ENCODE measurements at places on chromosomes 6 and 20. TPM values are rescaled to one million over a fixed set of nuclear protein-coding genes. Genes with fewer than 3 reads are reported as not detected.
A peak's percentile ranks its signal among the peaks of the same experiment; 100 is the strongest.

Gene TBXT
- total RNA-seq, result not detected

Gene RAB32
- not detected for total RNA-seq

Gene HEY2
- total RNA-seq, result not detected

Gene BPIFB2
- total RNA-seq, result 0.15 TPM

Gene LST1
- 0.69 TPM for total RNA-seq

Gene TMEM242
- total RNA-seq, result 11.6 TPM

Gene HDAC2
- total RNA-seq, result 153 TPM

Gene GPRC6A
- not detected for total RNA-seq

Gene MAS1
- total RNA-seq, result not detected

Gene ELOVL5
- total RNA-seq, result 85.3 TPM

Gene GNMT
- 0.57 TPM for total RNA-seq

Gene BNIP5
- total RNA-seq, result not detected

Gene OTOR
- total RNA-seq, result not detected

Gene HLA-DQA2
- total RNA-seq, result not detected

Gene C6orf52
- total RNA-seq, result 3.9 TPM

Gene NFATC2
- total RNA-seq, result 5.0 TPM

GRCh38 chr6:31736021-31736767 is at the start of gene CLIC1:
TSS of gene CLIC1 (minus strand) at chr6:31736530. CDS start at chr6:31736300, 230 bp downstream.
- DNase-seq, result no peak

DNA sequence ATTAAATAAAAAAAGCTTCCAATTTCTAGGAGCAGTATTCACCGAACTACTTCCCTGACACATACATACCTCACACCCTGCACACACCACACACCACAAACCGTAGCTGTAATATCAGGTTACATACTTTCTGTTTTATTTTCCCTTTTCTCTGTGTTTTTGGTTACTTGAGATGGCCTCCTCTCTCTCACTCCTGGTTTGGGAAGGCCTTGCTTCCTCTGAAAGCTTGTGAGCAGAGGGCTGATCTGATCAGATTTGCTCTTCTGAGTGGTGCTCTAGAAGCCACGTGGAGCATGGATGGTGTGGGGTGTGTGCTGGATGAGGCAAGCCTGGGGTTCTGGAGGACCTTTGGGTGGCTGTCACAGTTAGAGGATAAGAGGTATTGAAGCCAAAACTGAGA is 20.9 kb downstream of the UTRN start:
- no peak for DNase-seq

GRCh38 chr6:156183678-156184077 is 593.5 kb upstream of the ARID1B start:
- no peak for DNase-seq

DNA sequence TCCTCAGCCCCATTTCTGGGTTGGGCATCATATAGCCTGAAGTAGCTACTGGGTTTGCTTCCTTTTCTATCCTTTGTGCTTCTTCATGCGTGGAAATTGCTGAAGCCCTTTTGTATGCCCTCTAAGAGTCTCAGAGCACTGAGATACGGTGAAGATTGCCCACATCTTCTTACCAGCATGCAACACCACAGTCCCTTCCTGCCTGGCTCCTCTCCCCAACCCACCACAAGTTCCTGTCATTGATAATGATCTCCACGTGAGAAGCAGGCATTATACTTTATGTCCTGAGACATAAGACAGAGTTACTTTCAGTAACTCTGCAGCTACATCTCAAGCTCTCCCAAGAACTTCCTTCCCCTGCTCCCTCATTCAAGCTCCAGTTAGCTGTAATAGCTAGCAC is 15.8 kb upstream of the PLCB4 start:
- no peak for DNase-seq

DNA sequence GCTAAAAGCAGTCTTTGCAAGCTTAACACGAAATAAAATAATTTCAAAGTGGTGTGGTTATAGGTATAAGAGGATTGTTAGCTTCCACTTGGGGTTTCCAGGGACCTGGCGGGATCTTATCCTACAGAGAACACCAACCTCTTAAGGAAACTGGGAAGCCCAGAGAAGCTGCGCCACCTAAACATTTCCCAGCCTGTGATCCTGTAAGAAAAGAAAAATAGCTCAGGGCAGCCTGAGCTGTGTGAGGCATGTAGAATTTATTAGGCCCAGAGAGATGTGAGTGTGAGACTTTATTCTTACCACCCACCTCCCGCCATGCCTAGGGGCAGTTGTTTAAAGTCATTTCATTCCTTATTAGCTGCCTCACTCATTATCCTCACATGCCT is 54.1 kb downstream of the CCN2 start:
- no peak for DNase-seq

DNA sequence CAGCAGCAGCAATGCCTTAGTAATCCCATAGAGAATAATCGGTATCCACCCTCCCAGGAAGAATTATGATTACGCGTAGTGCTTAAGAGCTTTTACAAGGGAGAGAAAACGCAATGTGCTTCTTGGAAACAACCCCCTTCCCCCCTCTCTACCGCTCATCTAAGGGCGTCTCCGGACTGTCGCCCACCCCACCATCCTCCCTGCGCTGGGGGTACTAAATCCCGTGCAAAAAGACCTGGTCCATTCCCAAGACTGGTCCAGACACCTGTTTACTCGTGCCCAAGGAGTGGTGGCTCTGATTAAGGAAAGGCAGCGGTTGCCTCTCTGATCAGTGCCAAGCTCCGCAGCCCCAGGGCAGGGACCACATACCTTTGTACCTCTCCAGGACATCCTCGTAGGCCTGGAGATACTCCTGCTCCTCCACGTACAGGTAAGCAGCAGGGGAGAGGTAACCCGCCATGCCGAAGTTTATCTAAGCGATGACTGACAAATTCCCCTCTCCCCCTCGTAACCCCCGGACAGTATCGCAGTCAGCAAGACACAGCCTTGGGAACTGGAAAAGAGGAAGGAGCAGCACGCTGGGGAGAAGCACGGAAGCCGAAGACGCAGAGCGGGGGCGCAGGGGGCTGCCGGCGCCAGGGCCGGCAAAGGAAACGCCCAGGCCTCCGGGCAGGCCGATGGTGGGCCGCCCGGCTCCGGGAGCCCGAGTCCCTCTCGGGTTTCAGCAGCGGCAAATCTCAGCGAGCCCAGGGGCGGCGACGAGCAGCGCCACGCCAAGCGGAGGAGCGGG is 112.0 kb upstream of the BEND6 start:
- no peak for DNase-seq

DNA sequence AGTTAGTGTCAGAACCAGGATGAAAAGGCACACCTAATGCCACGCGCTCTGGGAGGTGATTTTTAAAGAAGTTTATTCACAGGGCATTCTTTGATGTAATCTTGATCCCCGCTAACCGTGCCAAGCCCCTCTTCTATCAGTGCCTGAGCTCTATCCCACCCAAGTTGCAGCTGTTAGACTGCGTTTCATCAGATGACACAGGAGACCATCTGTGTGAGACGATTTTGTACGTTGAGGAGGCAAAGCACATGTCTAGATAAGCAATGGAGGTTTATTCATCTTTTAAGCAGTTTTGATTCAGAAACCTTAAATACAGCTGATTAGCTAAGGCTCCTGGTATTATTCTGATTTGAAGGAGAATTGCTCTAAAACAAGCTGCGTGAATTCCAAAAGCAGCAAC is 18.6 kb downstream of the RNASET2 start:
- no peak for DNase-seq

GRCh38 chr6:3841711-3842565 is 7.2 kb upstream of the FAM50B start:
- no peak for DNase-seq

- DNase-seq, result no peak
These were observed 223.1 kb upstream of the AGPAT4 start for GRCh38 chr6:161496941-161497340.

DNA sequence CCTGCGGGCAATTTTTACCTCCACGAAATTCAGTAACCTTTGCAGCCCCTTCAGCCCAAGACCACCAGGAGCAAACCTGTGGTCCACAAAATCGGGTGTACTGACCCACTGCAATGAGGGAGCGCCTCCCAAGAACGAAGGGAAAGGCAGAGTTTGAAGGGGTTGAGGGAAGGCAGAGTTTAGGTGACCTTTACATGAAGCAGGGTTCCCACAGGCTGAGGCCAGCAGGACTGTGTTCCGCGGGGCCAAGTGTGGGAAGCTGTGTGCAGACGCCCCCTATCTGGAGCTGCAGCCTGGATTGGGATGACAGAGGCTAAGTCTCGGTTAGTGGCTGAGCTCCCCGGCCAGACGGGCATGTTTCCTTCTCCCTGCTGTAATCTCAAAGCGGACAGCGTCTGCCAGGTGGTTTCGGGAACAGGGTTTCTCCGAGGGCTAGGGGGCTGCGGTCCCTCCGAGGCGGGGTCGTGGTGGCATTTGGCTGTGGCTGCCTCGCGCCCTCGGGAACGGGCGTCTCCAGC is 826 bp upstream of the PYGB start:
- peak; percentile 37 for DNase-seq

DNA sequence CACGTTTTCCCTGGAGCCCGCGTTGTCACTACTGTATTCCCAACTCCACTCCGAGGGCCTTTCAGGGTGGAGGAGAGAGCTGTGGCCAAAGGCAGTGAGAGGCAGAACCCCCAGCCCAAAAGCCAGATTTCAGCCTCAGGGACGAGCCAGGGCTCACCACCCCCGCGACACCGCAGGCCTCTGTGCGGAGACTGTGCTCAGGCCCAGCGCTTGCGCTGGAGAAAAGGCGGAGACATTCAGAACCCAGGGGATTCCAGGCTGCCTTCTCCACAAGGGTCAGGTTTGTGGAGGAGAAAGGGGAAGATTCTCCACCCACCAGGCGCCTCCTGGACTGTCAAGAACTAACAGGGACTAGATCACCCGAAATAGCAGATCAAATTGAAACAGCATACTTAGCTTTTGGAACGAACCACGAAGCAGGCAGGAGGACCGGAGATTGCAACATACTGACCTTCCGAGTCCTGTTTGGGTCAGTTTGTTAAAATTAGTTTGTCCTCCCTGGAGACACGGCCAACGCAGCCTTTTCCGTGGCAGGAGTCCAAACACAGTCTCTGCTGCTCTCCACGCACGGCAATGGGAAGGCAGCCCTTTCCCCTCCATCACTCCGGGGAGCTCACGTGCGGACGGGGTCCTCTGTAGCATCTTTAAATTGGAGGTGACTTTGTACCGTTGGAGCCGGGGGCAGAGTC is 14.4 kb downstream of the DLL1 start:
- no peak for DNase-seq

DNA sequence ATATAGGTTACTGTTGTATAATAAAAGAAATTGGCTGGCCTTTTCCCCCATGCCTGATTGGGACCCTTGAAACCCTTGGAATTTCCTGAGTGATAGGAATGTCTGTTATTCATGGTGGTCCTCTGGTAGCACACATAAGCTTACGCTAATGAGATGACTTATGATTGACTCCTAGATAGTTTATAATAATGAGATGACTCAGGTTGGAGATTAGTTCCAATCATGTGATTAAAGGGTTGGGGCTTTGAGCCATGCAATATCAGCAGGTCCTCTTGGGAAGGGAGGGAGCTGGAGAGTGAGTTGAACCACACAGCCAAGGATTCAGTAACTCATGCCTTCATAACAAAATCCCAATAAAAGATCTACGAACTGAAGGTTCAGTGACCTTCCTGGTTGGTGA is 407.6 kb upstream of the MANEA start:
- DNase-seq, result no peak

DNA sequence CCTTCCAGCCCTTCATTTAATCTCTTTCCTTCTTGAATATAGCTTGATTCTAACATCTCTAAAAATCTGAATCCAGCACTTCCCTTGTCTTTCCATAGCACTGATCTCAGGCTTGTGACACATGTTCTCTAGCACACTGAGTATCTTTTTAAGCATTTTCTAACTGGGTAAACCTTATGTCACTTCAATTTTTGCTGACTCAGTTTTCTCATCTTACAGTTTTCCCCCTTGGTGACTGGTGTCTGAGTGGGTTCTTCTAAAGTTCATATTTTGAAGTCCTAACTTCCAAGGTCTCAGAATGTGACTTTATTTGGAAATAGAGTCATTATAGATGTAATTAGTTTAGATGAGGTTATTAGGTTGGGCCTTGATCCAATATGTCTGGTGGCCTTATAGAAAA is 153.9 kb downstream of the PAK5 start:
- no peak for DNase-seq

- DNase-seq, result no peak
These were observed 358.1 kb downstream of the RNGTT start for GRCh38 chr6:88605271-88605670.

GRCh38 chr6:89310929-89311328 is 4.2 kb downstream of the GABRR2 start:
- DNase-seq, result no peak

- DNase-seq, result no peak
These were observed 42.6 kb downstream of the PLCG1 start for GRCh38 chr20:41179961-41180360.

DNA sequence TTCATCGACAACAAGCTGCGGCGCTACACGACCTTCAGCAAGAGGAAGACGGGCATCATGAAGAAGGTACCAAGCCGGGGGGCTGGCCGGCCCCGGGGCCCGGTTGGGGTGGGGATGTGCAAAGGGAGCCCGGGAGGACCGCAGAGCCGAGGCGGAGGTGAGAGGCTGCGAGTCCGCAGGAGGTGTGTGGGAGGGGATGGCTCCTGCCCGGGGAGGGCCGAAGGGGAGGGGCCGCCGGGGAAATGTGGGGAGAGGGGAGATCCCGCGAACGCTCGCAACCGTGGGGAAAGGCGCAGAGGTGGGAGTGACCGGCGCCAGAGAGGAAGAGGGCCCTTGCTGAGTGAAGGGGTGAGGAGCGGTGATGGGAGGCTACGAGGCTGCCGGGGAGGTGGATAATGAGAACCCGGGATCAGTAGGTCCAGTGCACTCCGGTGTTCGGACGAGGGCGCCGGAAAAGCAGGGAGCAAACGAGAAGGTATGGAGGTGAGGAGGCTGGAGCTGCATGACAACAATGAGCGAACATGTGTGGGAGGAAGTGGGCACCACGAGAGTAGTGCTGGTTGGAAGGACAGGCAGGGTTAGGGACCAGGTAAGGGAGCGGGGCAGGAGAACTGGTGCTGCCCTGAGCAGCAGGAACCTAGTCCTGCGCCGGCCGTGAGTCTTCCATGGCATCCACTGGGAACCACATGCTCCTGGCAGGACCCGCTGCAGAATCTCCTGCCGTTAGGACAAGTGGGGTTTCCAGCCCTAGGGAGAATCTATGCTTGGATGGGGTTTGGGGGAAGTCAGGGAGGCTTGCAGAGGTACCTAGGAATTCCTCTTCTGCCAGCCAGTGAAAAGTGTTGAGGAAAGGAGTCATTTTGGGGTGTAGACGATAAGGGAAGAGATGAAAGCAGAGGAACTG is 1.3 kb downstream of the SRF start:
- no peak for DNase-seq

- DNase-seq, result no peak
These were observed 567.3 kb upstream of the BTBD3 start for GRCh38 chr20:11350126-11351005.

- no peak for DNase-seq
These were observed 19.9 kb downstream of the TREML4 start for GRCh38 chr6:41247882-41248705.
